GM12891 (cell line): ENCODE measurements at places on chromosomes 11 and 22.

DNA sequence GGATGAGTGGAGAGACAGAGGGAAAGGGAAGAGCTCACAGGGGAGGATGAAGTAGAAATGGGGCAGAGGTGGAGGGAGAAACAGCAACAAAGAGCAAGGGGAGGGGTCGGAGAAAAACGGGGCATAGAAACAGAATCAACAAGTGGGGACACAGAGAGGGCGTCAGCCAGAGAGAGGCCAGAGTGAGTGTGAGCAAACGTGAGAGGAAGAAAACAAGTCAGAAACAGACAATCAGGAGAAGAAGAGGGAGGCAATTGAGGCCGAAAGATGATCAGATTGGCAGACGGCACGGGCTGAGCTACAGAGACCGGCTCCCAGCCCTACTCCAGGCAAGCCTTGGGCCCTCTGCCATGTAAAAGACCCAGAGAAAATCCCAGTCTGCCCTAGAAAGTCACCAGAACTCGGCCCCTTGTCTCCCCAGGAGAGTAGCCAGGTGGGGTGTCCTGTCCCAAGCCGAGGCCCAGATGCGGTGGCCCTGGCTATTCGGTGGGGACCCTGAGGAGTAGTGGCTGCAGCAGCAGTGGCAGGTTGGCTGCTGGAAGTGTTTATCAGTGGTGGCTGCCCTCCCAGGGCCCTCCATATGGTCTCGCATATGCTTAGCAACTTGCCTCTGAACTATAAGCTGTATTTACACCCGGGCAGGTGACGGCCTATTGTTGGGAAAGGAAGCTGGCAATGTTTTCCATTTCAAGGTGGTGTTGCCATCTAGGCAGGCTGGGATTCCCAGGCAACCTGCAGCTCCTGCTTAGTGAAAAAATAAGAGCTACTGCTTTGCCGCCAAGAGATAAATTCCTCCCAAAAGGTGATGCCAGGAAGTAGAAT is 14.8 kb upstream of the TSPAN18 start:
- no peak for DNase-seq

DNA sequence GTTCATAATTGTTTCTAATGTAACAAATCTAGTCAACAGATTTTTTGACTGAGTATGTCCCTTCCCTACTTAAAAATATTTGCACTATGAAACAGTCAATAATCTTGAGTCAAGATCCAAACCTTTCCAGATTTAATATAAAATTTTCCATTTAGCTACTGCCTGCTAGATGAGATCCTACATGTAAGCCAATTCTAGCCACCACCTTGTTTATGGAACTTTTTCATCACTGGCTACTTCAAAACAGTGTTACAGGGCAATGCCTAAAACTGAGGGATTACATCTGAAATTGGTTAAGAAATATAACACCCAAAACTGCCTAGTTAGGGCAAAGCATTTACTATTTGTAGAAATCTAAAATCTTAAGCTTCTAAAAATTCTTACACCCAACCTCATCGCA is 10.5 kb upstream of the FUT4 start:
- DNase-seq = no peak

- DNase-seq = no peak
Observed at GRCh38 chr11:128055576-128056217, 531.7 kb downstream of the ETS1 start.

- no peak for DNase-seq
Observed at GRCh38 chr11:24585192-24585591, 88.3 kb downstream of the LUZP2 start.

GRCh38 chr22:26707581-26707980 is 50.2 kb downstream of the MIAT start:
- DNase-seq = no peak

GRCh38 chr22:17536269-17536668 is 27.0 kb upstream of the SLC25A18 start:
- DNase-seq = no peak

- no peak for DNase-seq
Observed at GRCh38 chr11:88281317-88281712, 56.2 kb downstream of the CTSC start.

- peak; percentile 84 for DNase-seq
Observed at GRCh38 chr11:45233121-45233803, 52.9 kb downstream of the SYT13 start.

GRCh38 chr11:95821640-95822039 is 31.3 kb downstream of the CEP57 start:
- no peak for DNase-seq

DNA sequence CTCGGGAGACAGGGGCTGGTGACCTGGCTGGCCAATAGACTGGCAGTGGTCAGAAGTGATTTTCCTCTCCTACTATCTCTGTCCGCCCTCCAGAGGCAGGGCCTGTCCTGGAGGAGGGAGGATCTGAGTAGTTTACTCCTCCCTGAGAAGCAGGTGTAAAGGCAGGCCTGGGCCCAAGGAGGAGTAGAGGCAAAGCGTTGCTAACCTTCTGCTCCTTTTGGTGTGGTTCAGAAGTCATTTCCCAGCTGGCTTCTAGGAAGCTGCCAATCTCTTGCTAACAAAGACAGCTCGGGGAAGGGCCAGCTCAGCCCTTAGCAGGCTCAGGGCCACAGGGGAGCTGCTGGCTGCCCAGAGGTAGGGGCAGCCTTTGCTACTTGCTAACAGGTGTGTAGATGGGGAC is 151.1 kb upstream of the NECTIN1 start:
- no peak for DNase-seq

GRCh38 chr22:21025763-21026755 is 6.3 kb downstream of the SLC7A4 start:
- no peak for DNase-seq

GRCh38 chr11:118412921-118413320 is 11.5 kb downstream of the ATP5MG start:
- no peak for DNase-seq

GRCh38 chr22:36220451-36220921 is 18.8 kb downstream of the APOL2 start:
- no peak for DNase-seq
